ENCODE measurements at places on chromosomes 6 and 20.
A peak's percentile ranks its signal among the peaks of the same experiment; 100 is the strongest.

DNA sequence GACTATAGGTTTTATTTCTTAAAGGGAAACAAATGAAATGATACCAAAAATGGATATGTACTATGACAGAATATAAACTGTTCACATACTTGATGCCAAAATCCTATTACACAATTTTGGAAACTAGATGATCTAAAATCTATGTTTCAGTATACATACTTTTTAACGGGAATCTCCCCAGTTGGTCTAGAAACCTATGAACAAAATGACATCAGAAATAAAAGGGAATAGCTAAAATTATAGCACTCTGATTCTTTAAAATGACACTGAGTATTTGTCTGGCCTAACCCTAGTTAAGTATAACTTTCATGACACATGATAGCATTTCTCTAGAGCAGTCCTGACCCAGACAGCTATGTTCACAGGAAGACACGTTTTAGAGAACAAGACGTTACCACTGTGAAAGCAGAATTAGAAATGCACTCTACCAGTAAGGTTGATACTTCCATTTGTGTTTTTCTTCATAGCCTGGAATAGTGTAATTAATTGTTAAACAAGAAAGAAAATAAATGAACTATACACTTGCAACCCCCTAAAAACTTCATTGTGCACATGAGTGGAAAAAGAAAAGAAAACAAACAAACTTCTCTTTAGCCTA lies 3.3 kb downstream of the OSER1 start:
- DNase-seq, result no peak

DNA sequence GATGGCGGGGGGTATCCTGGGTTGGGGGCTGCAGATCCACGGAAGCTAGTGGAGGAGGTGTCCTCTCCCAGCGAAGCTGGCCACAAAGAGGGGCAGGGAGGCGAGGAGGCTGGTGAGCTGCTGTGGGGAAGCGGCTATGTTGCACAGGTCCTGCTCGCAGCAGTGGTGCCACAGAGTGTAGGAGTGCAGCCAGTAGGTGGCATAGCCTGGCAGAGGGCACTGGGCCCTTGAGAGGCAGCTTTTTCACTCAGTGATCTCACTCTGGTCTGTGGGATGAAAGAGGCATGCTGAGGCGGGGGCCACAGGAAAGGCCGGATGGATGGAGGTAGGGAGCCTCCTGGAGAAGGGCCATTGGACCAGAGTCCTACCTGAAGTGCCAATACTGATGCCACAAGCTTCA lies 2.9 kb upstream of the LY6G6D start:
- DNase-seq, result no peak

GRCh38 chr6:139370283-139370998 lies 4.0 kb downstream of the CITED2 start:
- no peak for DNase-seq

- no peak for DNase-seq
Observed at GRCh38 chr20:62745952-62746288, 37.3 kb downstream of the NTSR1 start.

- no peak for DNase-seq
Observed at GRCh38 chr6:87105823-87106222, 10.9 kb upstream of the CGA start.

DNA sequence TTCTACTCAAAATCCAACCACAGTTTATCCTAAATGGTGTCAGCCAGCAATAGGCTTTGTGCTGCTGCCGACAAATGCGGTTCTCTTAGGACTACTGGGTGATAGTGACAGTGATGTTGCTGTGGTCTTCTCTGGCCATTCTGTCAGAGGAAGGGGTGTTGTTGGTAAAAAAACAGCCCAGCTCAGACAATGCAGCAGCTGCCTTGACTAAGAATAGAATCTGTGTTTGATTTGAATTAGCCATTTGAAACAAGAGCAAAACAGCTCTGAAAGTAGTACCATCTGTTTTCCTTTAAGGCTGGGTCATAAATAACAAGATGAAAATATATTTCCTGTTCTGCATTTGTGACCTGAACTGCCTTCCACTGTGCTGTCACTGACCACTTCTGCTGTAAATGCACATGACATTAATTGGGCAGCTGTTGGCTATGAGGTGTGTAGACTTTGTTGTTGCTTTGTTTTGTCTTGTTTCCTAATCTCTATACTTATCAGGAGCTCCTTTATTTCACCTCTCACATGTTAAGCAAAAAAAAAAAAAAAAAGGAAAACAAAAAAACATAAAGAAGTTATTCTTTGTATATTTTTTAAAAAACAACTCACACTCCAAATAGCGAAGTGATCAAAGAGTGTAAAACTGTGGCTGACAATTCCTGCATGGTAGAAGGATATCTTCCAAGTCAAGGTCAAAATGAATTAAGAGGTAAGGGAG lies 497.8 kb upstream of the ARID1B start:
- peak; percentile 57 for DNase-seq

- DNase-seq, result peak; percentile 46
Observed at GRCh38 chr6:131199568-131200272, 64.5 kb downstream of the AKAP7 start.

- peak; percentile 9 for DNase-seq
Observed at GRCh38 chr6:121847806-121848522, 412.5 kb downstream of the GJA1 start.

- DNase-seq, result peak; percentile 39
Observed at GRCh38 chr6:166417285-166417691, 34.5 kb upstream of the MPC1 start.

DNA sequence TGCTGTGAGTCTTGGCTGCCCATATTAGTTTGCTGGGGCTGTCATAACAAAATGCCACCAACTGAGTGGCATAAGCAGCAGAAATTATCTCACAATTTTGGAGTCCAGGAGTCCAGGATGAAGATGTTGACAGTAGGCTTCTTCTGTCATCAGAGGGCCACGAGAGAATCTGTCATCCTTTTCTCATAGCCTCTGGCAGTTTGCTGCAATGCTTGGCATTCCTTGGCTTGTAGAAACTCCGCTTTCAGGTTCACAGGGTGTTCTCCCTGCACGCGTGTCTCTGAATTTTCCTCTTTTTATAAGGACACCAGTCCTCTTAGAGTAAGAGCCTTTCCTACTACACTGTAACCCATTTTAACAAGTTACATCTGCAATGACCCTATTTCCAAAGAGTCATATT lies 838.4 kb downstream of the TFAP2A start:
- DNase-seq, result no peak

DNA sequence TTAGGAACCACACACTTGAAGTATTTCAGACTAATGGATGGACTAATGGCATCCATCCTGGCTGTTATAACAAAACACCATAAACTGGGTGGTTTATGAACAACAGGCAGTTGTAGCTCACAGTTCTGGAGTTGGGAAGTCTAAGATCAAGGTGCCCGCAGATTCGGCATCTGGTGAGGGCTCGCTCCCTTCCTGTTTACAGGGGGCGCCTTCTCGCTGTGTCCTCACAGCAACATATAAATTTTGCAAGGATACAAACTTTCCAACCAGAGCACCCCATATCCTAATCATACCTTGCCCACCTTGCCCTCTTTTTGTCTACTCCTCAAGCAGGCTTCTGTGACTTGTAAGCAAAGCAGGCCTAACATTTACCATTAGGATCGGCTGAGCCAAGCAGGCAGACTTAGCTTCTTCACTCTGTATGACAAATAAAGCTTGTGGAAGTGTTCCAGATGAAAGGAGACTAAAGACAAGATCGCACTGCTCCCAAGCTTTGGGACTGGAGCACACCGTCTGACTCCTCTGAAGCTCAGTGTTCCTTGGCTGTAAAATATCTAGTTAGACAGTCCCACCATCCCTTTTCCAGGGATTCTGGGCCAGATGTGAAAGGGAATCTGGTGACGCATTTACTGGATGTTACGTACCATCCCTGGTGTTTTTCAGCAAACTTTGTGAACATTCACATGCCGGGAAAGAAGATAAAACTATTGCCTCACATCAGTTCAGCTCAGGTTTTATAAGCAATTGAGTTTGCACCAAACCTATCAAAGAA lies 34.9 kb downstream of the GFOD1 start:
- DNase-seq, result no peak

DNA sequence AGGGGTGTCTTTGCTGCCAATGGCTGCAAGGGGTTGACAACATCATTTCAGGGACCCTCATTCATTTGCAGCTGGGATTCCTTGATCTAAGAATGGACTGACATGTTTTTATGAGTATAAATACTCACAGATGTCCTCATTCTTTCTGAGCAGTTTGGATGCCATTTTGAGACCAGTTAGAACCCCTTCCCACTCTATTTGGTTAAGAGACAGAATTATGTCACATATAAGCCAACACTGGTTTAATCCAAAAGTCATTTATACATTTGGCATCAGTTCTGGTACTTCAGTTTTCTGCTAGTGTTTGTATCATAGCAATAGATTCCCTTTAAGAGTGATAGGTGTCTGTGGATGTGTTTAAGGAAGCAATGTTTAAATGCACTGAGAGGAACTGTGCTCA lies 248.8 kb downstream of the SAMD5 start:
- no peak for DNase-seq

- no peak for DNase-seq
Observed at GRCh38 chr20:22908437-22908836, 126.7 kb upstream of the SSTR4 start.

GRCh38 chr6:56345376-56345995 lies 98.1 kb upstream of the COL21A1 start:
- no peak for DNase-seq

DNA sequence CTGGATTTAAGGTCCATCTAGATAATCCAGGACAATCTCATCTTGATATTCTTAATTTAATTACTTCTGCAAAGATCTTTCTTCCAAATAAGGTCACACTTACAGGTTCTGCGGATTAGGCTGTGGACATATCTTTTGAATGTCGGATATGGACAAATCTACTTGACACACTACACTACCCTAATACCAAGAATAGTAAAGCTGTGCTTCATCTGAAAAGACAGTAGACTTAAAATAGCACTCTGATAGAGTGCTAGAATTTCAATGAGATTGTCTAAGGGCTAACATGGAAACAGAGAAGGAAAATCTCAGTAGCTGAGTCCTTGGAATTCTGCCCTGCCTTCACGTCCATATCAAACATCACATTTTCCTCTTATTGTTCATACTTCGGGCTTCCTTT lies 1238.0 kb downstream of the EPHA7 start:
- DNase-seq, result no peak

- DNase-seq, result no peak
Observed at GRCh38 chr6:144678844-144679243, 393.7 kb downstream of the UTRN start.

DNA sequence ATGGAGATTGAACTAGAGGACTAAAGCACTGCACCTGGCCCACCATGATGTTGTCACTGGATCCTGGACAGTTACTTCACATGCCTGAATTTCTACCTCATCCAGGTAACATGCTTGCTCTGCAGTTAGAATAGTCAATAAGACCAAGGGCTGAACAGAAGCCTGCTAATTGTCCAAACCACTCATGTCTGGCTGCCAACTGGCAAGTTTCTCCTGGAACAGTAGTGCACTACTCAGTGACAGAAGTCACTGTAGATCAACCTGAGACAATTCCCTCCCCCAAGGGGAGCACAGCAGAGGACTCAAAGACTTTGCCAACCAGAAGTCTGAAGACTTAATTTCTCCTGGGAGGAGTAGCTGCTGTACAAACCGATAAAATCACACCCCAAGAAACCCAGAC lies 454.6 kb upstream of the MARCKS start:
- DNase-seq, result no peak

DNA sequence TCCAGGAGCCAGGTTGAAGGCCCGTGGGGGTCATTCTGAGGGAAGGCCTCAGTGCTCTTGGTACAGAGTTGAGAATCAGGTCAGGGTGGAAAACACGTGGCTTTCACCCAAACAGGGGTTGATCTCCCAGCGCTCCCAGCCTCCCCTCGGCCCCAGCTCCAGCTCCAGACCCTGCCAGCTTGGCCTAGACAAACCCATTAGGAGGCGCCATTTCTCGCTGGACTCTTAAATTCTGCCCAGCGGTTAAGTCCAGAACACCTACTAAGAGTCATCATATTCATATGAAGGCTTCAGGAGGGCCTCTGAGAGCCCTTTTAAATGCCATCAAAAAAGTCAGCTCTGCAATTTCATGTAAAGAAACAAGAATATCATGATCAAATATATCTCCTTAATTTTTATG lies 158.0 kb upstream of the RIN2 start:
- no peak for DNase-seq

DNA sequence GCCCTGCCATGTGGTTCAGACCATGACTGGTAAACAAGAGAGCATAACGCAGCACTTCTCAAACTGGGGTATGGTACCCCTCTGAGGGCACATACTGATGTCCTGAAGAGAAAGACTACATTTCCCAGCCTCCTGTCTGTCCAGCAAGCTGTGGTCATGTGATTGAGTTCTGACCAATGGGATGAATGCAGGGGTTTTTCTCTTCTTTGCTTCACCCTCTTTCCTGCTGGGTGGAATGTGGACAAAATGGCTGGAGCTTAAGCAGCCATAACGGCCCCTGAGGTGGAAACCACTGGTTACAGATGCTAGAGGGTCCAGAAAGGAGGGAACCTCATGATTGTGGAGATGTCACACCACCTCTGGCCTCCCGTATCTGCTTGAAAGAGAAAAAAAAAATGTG lies 19.4 kb upstream of the KCNB1 start:
- DNase-seq, result no peak

DNA sequence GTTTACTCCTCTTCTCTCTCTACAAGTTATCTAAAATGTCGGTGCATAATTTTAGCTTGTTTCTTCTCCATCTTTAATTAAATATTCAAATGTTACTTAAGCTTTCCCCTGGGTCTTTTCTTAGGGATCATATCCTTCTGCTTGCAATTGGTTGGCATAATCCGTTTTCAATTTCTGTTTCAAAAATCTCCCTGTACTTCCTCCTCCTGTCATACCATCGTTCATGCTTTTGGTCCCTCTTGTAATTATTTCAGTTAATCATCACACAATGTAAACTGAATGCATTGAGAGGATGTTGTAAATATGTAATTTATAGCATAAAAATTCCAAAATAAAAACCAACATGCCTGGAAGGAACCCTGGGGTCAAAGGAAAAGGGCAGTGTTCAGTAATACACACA lies 189.2 kb upstream of the RAB32 start:
- DNase-seq, result no peak

DNA sequence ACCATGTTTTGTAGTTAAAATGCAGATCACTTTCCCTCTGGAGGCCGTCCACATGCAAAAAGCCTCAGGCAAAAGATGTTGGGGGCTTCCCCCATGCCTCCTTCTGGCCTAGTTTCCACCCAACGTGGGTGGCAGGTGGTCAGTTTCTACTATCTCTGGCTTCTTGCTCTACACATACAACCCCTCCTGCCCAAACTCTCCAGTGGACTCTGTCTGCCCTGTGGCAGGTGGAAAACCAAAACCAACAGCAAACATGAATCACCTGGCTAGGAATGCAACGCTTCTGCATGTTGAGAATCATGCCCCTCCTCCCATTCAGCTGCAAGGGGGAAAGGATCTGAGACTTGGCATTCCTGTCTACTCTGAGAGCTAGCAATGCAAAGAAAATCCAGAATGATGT lies 94.8 kb downstream of the MBOAT1 start:
- DNase-seq, result no peak

DNA sequence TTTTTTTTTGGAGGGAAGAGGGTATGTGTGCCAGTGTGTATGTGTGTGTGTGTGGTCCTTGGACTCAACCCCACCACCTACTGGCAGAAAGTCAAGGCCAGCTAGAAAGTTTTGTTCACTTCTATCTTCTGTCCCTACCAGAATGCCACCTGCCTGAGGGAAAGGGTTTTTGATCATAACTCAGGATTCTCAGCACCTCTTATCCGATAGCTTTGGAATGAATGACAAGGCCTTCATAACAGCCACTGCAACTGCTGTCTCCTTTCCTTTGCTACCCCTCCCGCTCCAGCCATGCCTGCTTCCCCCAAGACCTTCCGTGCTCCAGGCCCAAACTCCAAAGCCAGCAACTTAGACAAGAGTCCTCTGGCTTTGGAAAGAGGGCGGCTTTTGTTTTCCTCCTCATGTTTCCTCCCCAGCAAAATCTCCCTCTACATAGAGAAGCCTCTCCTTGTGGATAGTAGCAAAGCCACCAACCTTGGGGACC lies 18.7 kb downstream of the BTN3A1 start:
- peak; percentile 68 for DNase-seq
